ENCODE measurements at places on chromosomes 1 and 21.

- no peak overlapping the region for H3K4me3 ChIP-seq
- H3K36me3 ChIP-seq = peaks cover 13% of the 10 kb centered on the region
- no peak for DNase-seq
- H3K27me3 ChIP-seq = no peaks in the 10 kb centered on the region
Observed at GRCh38 chr1:64846573-64847430, 101.9 kb downstream of the RAVER2 start.

DNA sequence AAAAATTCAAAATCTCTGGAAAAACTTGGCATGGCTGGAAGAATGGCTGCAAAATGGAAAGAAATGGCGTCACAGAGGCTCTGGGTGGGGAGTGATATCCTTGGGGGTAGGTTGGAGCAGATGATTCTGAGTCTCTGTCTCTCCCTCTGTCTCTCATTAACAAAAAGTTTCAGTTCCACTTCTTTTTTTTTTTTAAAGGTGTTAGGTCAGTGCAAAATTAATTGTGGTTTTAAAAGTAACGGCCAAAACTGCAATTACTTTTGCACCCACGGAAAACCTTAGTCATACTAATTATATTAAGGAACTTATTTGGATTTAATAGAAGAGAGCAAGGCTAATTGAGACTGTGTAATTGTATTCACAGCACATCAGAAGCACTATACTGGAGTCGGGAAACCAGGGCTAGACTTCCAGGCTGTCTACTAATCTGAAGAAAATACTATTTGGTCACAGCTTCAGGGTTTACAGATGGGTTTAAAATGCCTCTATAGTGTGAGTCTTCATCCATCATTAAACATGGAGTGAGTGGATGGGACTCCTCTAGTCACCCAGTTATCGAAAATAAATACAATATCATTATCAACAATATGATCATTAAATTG lies 289.1 kb upstream of the PLD5 start:
- no peaks in the 10 kb centered on the region for H3K4me1 ChIP-seq
- H3K36me3 ChIP-seq = no peaks in the 10 kb centered on the region
- H3K27ac ChIP-seq = no peak overlapping the region
- H3K4me3 ChIP-seq = no peak overlapping the region

GRCh38 chr21:45262041-45262581 lies 25.6 kb downstream of the POFUT2 start:
- H3K27ac ChIP-seq = no peak overlapping the region
- DNase-seq = no peak
- H3K36me3 ChIP-seq = peaks cover 30% of the 10 kb centered on the region
- no peak overlapping the region for H3K4me3 ChIP-seq
- no peaks in the 10 kb centered on the region for H3K27me3 ChIP-seq
- H3K4me1 ChIP-seq = peaks cover 3% of the 10 kb centered on the region

DNA sequence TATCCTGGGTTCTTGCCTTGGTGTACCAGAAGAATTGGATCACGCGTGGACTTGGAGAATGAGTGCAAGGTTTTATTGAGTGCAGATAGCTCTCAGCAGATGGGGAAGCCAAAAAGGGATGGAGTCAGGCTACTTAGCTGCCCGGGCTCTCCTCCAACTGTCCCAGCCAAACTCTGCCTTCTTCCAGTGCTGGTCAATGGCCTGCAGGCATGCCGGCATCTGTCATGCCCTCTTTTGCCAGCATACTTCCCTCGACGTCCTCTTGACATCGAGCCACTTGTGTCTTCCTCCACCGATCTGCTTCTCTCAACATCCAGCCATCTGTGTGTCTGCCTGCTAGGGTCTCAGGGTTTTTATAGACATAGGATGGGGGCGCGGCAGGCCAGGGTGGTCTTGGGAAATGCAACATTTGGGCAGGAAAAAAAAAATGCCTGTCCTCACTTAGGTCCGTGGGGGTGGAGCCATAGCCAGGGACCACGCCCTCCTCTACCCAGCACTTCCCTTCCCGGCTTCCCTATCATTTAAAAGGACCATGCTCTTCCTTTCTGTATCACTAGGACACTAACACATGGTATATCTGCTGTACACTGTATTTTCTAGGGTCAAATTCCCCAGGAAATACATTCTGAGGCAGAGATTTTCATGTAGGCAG lies 47.0 kb upstream of the BCAR3 start:
- no peak overlapping the region for H3K27ac ChIP-seq
- no peak for DNase-seq
- no peak overlapping the region for H3K4me3 ChIP-seq
- H3K4me1 ChIP-seq = peaks cover 1% of the 10 kb centered on the region
- H3K27me3 ChIP-seq = no peaks in the 10 kb centered on the region

GRCh38 chr1:64759968-64760367 lies 15.1 kb downstream of the RAVER2 start:
- no peak for DNase-seq
- peaks cover 11% of the 10 kb centered on the region for H3K4me1 ChIP-seq
- H3K27me3 ChIP-seq = no peaks in the 10 kb centered on the region
- H3K4me3 ChIP-seq = no peak overlapping the region
- peaks cover 12% of the 10 kb centered on the region for H3K36me3 ChIP-seq

- no peak overlapping the region for H3K27ac ChIP-seq
- H3K4me3 ChIP-seq = no peak overlapping the region
- no peaks in the 10 kb centered on the region for H3K27me3 ChIP-seq
Observed at GRCh38 chr1:246214708-246215509, 292.2 kb downstream of the SMYD3 start.

- H3K27me3 ChIP-seq = no peaks in the 10 kb centered on the region
- peaks cover 43% of the 10 kb centered on the region for H3K4me1 ChIP-seq
- no peaks in the 10 kb centered on the region for H3K36me3 ChIP-seq
- H3K27ac ChIP-seq = no peak overlapping the region
- DNase-seq = no peak
Observed at GRCh38 chr1:16209847-16210407, 2.5 kb downstream of the ARHGEF19 start.

DNA sequence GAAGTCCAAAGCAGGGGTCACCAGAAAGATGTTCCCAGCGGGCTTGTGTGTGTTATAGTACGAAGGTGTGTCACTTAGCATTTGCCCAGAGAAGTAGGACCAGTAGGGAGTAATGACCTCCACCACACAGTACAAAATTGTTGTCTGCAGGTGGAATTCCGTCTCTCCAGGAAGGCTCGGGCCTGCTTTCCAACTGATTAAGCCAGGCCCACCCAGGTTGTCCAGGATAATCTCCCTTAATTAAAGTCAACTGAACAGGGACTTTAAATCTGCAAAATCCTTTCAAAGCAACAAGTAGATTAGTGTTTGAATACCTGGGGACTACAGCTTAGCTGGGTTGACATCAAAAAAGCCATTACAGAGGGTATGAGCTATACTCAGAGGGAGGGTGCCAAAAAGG lies 131.3 kb downstream of the BACH1 start:
- peaks cover 2% of the 10 kb centered on the region for H3K36me3 ChIP-seq
- H3K27me3 ChIP-seq = peaks cover 2% of the 10 kb centered on the region
- peak overlapping the region; percentile 6 for H3K27ac ChIP-seq
- no peak for DNase-seq
- peaks cover 54% of the 10 kb centered on the region for H3K4me1 ChIP-seq

DNA sequence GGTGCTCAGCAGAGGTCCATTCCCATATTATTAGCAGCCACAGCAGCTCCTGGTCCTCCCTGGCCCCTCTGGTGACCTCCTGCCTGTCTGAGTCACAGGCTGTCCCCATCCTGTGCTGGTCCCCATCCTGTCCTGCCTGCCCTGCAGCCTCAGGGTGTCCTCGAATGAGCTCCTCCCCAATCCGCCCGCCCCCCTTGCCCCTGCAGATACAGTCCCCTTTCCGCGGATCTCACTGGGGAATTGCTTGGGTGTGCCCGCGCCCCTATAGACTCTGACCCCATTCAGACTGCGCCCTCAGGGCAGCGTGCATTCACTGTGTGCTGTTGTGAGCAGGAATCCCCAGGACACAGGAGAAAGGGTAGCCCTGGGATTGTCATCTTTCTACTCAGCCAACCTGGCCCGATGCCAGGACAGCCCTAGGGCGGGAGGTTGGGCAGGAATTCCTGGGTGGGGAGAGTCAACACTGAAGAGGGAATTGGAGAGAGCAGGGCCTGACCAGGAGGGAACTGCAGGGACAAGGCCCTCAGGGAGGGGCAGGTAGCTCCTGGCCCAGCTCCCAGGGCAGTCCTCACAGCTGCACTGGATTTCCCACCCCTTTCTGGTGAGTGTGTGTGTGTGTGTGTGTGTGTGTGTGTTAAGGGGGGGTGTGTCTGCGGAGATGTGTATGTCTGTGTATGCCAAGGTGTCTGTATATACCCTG lies 1.1 kb upstream of the GUCA2A start:
- H3K27me3 ChIP-seq = no peaks in the 10 kb centered on the region
- H3K4me1 ChIP-seq = peaks cover 21% of the 10 kb centered on the region
- no peak overlapping the region for H3K4me3 ChIP-seq
- DNase-seq = peak; percentile 79
- H3K36me3 ChIP-seq = peaks cover 6% of the 10 kb centered on the region

DNA sequence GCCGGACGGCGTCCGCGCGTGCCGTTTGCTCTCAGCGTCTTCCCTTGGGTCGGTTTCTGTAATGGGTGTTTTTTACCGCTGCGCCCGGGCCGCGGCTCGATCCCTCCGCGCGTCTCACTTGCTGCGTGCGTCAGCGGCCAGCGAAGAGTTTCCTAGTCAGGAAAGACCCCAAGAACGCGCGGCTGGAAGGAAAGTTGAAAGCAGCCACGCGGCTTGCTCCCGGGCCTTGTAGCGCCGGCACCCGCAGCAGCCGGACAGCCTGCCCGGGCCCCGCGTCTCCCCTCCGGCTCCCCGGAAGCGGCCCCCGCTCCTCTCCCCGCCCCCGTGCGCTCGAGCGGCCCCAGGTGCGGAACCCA lies 159.8 kb downstream of the RUNX1 start:
- peaks cover 34% of the 10 kb centered on the region for H3K27me3 ChIP-seq
- peak overlapping the region; percentile 88 for H3K4me3 ChIP-seq
- H3K36me3 ChIP-seq = no peaks in the 10 kb centered on the region
- DNase-seq = peak; percentile 72
- H3K27ac ChIP-seq = peak overlapping the region; percentile 98
- peaks cover 36% of the 10 kb centered on the region for H3K4me1 ChIP-seq

DNA sequence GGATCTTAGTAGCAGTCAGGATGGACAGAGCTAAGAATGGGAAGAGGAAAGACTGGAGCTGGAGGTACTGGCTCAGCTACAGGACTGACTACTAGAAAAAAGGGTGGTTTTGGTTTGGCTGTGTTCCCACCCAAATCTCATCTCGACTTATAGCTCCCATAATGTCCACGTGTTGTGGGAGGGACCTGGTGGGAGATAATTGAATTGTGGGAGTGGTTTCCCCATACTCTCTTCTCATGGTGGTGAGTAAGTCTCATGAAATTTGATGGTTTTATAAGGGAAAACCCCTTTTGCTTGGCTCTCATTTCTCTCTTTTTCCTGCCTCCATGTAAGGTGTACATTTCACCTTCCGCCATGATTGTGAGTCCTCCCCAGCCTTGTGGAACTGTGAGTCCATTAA lies 466.5 kb upstream of the DEPDC1 start:
- no peaks in the 10 kb centered on the region for H3K36me3 ChIP-seq
- no peaks in the 10 kb centered on the region for H3K4me1 ChIP-seq
- no peak for DNase-seq
- H3K27me3 ChIP-seq = peaks cover 6% of the 10 kb centered on the region

- no peaks in the 10 kb centered on the region for H3K27me3 ChIP-seq
- H3K36me3 ChIP-seq = peaks cover 29% of the 10 kb centered on the region
- DNase-seq = no peak
- H3K27ac ChIP-seq = no peak overlapping the region
- H3K4me3 ChIP-seq = no peak overlapping the region
Observed at GRCh38 chr1:92538048-92538412, 51.3 kb upstream of the GFI1 start.

- H3K4me3 ChIP-seq = no peak overlapping the region
- H3K27me3 ChIP-seq = no peaks in the 10 kb centered on the region
- no peak overlapping the region for H3K27ac ChIP-seq
- no peak for DNase-seq
Observed at GRCh38 chr1:209497729-209498128, 85.8 kb upstream of the CAMK1G start.

GRCh38 chr1:111762332-111762731 lies 6.6 kb downstream of the DDX20 start:
- H3K4me3 ChIP-seq = no peak overlapping the region
- no peak overlapping the region for H3K27ac ChIP-seq
- no peak for DNase-seq
- H3K27me3 ChIP-seq = no peaks in the 10 kb centered on the region
- H3K4me1 ChIP-seq = peaks cover 4% of the 10 kb centered on the region
- H3K36me3 ChIP-seq = peaks cover 29% of the 10 kb centered on the region

DNA sequence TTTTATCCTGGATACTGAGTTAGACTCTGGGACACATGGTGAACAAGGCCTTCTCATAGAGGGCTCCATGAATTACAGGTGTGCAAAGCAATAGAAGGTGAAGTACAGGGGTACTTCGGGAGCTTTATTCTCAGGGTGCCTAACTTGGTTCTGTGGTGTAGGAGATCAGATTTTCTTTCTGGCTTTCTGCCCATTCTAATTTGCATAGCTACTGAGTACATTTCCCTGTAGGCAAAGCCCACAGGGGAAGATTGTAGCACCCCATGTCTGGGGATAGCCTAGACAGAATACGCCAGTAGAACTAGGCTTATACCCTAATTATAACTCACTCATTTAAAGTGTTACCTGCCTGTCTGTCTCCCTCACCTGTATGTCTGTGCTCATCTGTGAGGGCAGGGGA lies 49.7 kb downstream of the PGM1 start:
- H3K4me1 ChIP-seq = peaks cover 23% of the 10 kb centered on the region
- no peak overlapping the region for H3K27ac ChIP-seq
- H3K27me3 ChIP-seq = no peaks in the 10 kb centered on the region
- no peak overlapping the region for H3K4me3 ChIP-seq
- H3K36me3 ChIP-seq = peaks cover 13% of the 10 kb centered on the region

DNA sequence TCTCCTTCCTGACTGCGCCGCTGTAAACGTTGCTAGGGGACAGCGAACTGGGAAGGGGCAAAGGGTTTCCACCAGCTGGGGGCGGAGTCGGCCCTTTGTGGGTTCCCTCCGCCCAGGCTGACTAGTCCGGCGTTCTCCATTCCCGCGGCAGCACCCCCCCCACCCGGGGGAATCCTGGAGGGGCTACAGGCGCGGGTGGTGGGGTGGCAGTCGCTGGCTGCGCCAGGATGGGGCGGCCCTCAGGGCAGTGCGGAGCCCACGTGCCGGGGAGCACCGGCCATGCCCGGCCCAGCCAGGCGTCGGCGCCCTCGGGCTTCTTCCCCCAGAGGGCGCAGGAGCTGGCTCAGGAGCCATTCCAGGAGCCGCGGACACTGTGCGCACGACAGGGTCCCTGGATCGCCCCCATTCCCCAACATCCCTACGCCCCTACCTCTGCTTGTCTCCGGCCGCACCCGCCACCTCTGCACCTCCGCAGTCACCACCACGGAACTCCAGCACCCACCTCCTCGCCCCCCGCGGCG lies 476 bp downstream of the BATF3 start:
- peaks cover 9% of the 10 kb centered on the region for H3K4me1 ChIP-seq
- peak; percentile 47 for DNase-seq
- H3K36me3 ChIP-seq = no peaks in the 10 kb centered on the region
- H3K27me3 ChIP-seq = peaks cover 85% of the 10 kb centered on the region
- no peak overlapping the region for H3K27ac ChIP-seq

DNA sequence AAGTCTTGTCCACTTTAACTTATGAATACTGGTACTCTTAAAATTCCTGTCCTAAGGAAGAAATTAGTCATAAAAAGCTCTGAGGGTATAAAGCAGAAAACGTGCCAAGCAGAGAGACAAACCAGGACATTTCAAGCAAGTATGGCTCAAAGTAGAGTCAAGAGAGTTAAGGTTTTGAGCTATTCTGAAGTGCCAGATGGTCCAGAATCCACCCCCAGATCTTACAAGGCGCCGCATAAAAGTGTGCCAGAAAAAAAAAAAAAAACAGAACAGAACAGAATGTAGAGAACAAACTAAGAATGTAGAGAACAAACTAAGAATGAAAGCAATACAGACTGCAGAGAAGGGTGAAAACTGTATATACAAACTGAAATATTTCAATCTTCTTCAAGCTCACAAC lies 12.5 kb downstream of the EPS15 start:
- no peak for DNase-seq
- no peaks in the 10 kb centered on the region for H3K27me3 ChIP-seq
- H3K4me3 ChIP-seq = peak overlapping the region; percentile 14
- H3K4me1 ChIP-seq = peaks cover 8% of the 10 kb centered on the region
- H3K27ac ChIP-seq = peak overlapping the region; percentile 75

Measured in mesothelial cell of epicardium (in vitro differentiated cells).